ENCODE measurements at places on chromosomes 3 and 15. TPM values are rescaled to one million over a fixed set of nuclear protein-coding genes. Genes with fewer than 3 reads are reported as not detected.

DNA sequence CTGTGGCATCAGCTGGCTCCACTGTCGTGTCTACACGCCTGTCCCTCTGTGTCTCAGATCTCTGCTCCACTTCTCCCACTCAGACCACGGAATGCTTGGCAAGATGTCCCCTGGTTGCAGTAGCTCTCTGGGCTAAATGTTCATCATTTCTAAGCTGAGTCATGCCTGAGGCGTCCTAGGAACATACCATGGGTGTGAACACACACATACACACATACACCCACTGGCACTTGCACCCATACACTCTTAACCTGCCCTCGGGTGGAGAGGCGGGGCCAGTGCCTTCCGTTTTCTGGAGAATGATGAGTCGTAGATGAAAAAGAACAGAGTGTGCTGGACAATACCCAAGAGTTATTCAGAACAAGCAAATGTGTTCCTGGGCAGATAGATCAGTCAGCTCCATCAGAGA, 72.4 kb downstream of the SENP2 start:
- H3K4me3 ChIP-seq: no peak overlapping the region
- H3K4me1 ChIP-seq: peaks cover 12% of the 10 kb centered on the region
- peak overlapping the region; percentile 41 for H3K27ac ChIP-seq

GRCh38 chr3:97880267-97880666, 58.5 kb downstream of the CRYBG3 start:
- H3K36me3 ChIP-seq: peaks cover 23% of the 10 kb centered on the region
- no peak for DNase-seq
- H3K27me3 ChIP-seq: no peaks in the 10 kb centered on the region
- H3K4me1 ChIP-seq: no peaks in the 10 kb centered on the region
- no peak overlapping the region for H3K27ac ChIP-seq

- H3K4me1 ChIP-seq: peaks cover 6% of the 10 kb centered on the region
- H3K27ac ChIP-seq: no peak overlapping the region
- no peak overlapping the region for H3K4me3 ChIP-seq
- no peak for DNase-seq
- no peaks in the 10 kb centered on the region for H3K27me3 ChIP-seq
Observed at GRCh38 chr3:72234391-72234790, 449.4 kb upstream of the PROK2 start.

DNA sequence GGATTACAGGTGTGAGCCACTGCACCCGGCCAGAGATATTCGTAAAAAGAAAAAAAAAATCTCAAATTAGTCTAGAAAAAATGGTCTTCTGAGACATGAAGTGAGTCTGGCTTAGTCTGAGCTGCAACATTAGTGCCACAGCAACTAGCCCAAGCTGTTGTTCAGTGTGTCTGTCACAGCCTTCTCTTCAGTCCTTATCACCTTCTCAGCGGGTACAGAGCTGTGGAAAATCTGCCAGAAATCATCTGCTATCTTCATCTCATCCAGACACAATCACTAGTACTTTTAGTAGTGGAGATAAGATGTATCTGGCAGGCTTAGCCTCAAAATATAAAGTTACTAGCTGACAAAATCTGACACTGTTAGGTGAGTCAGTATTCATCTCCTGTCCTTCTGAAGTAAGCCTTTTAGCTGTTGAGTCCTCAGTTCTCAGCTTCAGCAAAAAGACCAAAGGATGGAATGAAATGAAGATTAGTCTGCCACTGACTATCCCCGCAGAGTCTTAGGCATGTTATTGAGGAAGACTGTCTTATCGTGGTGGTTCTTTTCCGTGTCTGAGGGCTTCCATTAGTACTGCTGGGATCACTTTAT, 120.5 kb upstream of the CGNL1 start:
- DNase-seq: no peak
- peak overlapping the region; percentile 57 for H3K27ac ChIP-seq
- H3K4me1 ChIP-seq: peaks cover 68% of the 10 kb centered on the region
- H3K27me3 ChIP-seq: no peaks in the 10 kb centered on the region

- peak; percentile 70 for DNase-seq
- peaks cover 7% of the 10 kb centered on the region for H3K4me1 ChIP-seq
- peaks cover 17% of the 10 kb centered on the region for H3K27me3 ChIP-seq
- no peak overlapping the region for H3K27ac ChIP-seq
- no peaks in the 10 kb centered on the region for H3K36me3 ChIP-seq
- H3K4me3 ChIP-seq: peak overlapping the region; percentile 89
Observed at GRCh38 chr15:72796515-72797337, 13.2 kb upstream of the ADPGK start.

GRCh38 chr3:56251343-56251945, 216.8 kb downstream of the ERC2 start:
- H3K4me1 ChIP-seq: peaks cover 50% of the 10 kb centered on the region
- no peaks in the 10 kb centered on the region for H3K36me3 ChIP-seq
- H3K4me3 ChIP-seq: no peak overlapping the region
- H3K27me3 ChIP-seq: no peaks in the 10 kb centered on the region
- H3K27ac ChIP-seq: no peak overlapping the region

GRCh38 chr3:79994397-79994796, 226.6 kb upstream of the ROBO1 start:
- no peak overlapping the region for H3K4me3 ChIP-seq
- no peak for DNase-seq
- no peak overlapping the region for H3K27ac ChIP-seq
- no peaks in the 10 kb centered on the region for H3K4me1 ChIP-seq

DNA sequence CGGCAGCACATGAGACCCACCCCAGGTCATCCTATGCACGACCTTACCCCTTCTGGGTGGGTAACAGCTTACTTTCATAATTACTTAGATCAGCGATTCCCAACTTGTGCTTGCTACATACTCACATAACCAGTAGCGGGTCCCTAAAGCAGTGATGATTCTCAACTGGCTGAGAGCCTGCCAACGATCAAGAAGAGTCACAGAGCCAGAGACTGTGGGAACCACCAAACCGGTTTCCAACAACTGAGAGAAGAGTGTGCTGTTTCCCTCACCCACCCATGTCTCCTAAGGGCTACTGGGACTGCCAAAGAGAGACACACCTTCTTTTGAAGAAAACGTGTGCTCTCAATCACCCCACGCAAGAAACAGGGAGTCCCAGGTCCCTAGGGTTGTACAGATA, 12.0 kb upstream of the XXYLT1 start:
- H3K36me3 ChIP-seq: peaks cover 9% of the 10 kb centered on the region
- H3K4me1 ChIP-seq: no peaks in the 10 kb centered on the region
- DNase-seq: no peak
- no peak overlapping the region for H3K4me3 ChIP-seq
- no peaks in the 10 kb centered on the region for H3K27me3 ChIP-seq
- H3K27ac ChIP-seq: 0 out of 2 replicates have a peak overlapping the region, but pooled peaks have one; percentile 38

- H3K4me3 ChIP-seq: no peak overlapping the region
- peaks cover 6% of the 10 kb centered on the region for H3K36me3 ChIP-seq
- no peak for DNase-seq
- peaks cover 67% of the 10 kb centered on the region for H3K4me1 ChIP-seq
Observed at GRCh38 chr3:119352034-119352609, 57.9 kb downstream of the ARHGAP31 start.

DNA sequence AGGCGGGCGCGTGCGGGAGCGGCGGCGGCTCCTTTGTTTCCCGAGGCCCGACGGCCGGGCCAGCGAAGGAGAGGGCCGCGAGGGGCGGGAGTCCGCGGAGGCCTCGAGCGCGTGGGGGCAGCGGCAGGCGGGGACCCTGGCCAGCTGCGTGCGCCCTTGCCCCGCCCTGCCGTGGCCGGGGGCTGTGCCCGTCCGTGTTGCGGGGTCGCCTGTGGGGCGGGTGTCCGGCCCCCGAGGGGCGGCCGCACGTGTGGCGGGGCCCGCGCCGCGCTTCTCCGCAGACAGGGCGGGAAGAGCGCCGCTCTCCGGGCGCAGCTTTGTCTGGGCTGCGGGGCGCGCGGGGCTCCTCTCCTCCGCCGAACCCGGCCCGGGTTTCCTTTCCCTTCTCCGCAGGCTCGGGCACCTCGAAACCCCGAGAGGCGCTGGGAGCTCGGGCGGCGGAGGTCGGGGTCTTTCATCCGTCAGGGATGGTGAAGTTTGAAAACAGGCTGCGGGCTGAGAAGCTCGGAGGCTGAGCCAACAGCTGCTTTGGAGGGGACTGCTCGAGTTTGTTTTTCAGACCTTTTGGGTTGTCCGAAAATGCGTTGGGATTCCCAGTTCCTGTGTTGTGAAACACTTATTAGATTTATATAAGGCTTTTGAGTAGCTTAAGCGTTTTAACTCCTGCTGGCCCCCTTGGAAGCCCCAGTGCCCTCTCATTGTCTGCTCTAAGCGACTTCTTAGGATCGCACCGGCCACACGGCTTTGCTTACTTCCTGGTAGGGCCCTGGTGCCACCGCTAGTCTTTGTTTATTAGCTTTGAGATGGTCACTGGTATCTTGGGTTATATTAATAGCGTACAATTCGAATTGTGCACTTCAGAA, 817 bp downstream of the USP3 start:
- peak; percentile 59 for DNase-seq
- H3K4me1 ChIP-seq: peaks cover 78% of the 10 kb centered on the region
- H3K36me3 ChIP-seq: no peaks in the 10 kb centered on the region
- no peak overlapping the region for H3K27ac ChIP-seq

DNA sequence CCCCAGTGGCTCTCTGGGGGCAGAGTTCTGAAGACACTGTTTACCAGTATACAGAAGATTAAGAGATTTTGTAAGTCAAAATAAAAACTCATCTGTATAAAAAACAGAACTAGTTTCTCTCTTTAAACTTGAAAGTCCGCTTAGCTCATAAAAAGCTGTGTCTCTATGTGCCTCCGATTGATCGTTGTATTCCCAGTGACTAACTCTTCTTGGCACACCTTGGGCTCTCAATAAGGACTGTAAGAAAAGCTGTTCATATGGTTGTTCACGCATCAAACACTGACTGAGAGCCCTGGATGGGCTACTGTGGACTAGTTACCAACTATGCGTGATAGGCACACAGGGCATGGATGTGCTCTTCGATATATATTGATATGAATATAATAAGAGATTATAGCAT, 107.9 kb downstream of the P3H2 start:
- H3K27ac ChIP-seq: peak overlapping the region; percentile 79
- no peaks in the 10 kb centered on the region for H3K36me3 ChIP-seq
- DNase-seq: no peak
- peaks cover 78% of the 10 kb centered on the region for H3K4me1 ChIP-seq
- no peak overlapping the region for H3K4me3 ChIP-seq
- no peaks in the 10 kb centered on the region for H3K27me3 ChIP-seq

- H3K36me3 ChIP-seq: peaks cover 33% of the 10 kb centered on the region
- no peak overlapping the region for H3K27ac ChIP-seq
- no peak overlapping the region for H3K4me3 ChIP-seq
- H3K4me1 ChIP-seq: no peaks in the 10 kb centered on the region
Observed at GRCh38 chr3:178982137-178982536, 89.5 kb downstream of the ZMAT3 start.

DNA sequence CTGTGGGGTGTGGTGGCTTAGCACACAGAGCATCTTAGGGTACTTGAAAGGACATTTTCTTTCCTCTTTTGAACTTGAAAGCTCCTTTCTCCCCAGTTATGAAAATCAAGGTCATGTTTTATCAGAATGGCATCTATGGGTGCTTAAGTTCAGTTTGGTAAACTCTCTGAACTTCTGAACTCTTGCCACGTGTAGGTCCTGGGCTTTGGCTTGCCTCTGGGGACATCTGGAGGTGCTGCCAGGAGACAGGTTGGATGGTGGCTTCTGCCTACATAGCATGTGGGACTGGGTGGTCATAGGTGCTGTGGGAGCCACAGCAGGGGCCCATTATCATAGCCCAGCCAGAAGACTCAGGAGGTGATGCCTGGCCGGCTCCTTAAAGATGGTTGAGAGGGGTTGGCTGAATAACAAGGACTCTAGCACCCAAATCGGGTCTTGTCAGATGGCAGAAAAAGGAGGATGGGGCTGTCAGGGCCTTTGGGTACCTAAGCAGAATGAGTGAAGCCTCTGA, 15.6 kb downstream of the GHRL start:
- no peaks in the 10 kb centered on the region for H3K27me3 ChIP-seq
- peaks cover 40% of the 10 kb centered on the region for H3K36me3 ChIP-seq
- no peak overlapping the region for H3K27ac ChIP-seq
- H3K4me1 ChIP-seq: no peaks in the 10 kb centered on the region
- no peak overlapping the region for H3K4me3 ChIP-seq

DNA sequence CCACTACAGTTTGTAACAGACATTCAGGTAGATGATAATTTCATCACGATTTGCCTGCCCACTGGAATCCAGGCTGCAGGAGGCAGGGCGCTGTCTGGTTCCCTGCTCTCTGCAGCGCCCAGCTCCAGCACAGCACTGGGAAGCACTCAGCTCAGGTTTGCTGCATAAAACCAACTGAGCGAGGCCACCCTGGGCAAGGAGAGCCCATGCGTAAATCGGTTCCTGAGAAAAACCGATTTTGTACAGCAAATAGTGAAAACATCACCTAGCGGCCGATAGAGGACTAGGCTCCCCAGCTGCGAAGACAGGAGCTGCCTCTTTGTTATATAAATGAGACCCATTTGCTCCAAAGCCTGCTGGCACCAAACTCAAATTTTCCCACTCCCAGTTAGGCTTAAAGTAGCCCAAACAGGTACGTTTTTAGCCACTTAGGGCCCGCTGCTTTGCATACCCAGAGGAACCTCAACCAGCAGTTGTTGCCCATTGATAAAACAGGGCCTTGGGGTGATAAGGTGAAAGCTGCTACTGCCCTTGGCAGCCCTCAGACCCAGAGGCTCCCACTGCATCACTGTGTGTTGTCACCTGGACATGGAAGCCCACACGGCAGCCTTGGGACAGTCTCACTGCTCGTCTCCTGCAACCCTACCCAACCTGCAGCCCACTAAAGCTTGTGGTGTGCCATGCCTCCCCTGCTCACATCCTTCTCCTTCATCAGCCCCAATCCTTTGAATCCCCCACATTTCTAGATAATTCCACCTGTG, 47.5 kb downstream of the ALDH1L1 start:
- H3K4me1 ChIP-seq: peaks cover 22% of the 10 kb centered on the region
- peak overlapping the region; percentile 7 for H3K27ac ChIP-seq
- peaks cover 22% of the 10 kb centered on the region for H3K27me3 ChIP-seq
- H3K4me3 ChIP-seq: no peak overlapping the region
- peak; percentile 53 for DNase-seq

GRCh38 chr15:86620157-86620556, 540.5 kb downstream of the AGBL1 start:
- 0 out of 2 replicates have a peak overlapping the region, but pooled peaks have one; percentile 13 for H3K27ac ChIP-seq
- H3K27me3 ChIP-seq: no peaks in the 10 kb centered on the region
- H3K4me3 ChIP-seq: no peak overlapping the region
- no peaks in the 10 kb centered on the region for H3K36me3 ChIP-seq
- peaks cover 17% of the 10 kb centered on the region for H3K4me1 ChIP-seq

DNA sequence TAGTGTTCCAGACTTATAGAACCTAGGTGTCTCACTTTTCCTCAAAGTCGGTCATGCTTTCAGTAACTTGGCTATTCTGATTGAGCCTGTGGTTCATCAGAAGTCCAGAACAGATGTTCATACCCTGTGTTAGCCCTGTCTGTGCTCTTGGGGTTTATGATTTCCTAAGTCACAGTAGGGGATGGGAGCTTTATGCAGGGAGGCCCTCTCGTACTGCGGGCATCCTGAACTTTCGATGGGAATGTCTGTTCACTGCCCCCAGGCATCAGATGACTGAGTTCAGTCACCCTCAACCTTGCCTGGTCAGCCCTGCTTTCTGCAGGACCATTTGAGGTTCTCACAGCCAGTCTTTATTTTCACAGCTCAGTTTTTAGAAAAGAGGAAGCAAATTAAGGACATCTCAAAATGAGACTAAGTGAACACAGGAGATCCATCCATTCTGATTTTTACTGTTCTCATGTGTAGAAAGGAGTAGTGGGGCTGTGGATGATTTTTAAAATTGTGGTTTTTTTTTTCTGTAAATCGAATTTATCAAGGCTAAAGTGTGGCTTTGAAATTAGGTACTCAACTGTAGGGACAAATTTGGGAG, 71.3 kb downstream of the CMTM8 start:
- no peak overlapping the region for H3K27ac ChIP-seq
- DNase-seq: no peak
- H3K27me3 ChIP-seq: no peaks in the 10 kb centered on the region
- H3K36me3 ChIP-seq: no peaks in the 10 kb centered on the region
- H3K4me1 ChIP-seq: peaks cover 51% of the 10 kb centered on the region

Gene FGF12
- 8.0 TPM for total RNA-seq

Gene P3H2
- total RNA-seq: 36.2 TPM

Gene TTBK2
- 18.6 TPM for total RNA-seq

Gene RASGRP1
- 2.7 TPM for total RNA-seq

Gene SLC28A1
- 0.16 TPM for total RNA-seq

Gene ARPIN
- total RNA-seq: 4.8 TPM

Gene MKRN3
- total RNA-seq: not detected

Data from WTC11 (cell line).